ENCODE measurements at places on chromosomes 4 and X.

- DNase-seq = no peak
Measured at GRCh38 chr4:19961091-19961490, 290.6 kb upstream of the SLIT2 start.

- DNase-seq = no peak
Measured at GRCh38 chr4:71663780-71664179, 120.1 kb downstream of the GC start.

DNA sequence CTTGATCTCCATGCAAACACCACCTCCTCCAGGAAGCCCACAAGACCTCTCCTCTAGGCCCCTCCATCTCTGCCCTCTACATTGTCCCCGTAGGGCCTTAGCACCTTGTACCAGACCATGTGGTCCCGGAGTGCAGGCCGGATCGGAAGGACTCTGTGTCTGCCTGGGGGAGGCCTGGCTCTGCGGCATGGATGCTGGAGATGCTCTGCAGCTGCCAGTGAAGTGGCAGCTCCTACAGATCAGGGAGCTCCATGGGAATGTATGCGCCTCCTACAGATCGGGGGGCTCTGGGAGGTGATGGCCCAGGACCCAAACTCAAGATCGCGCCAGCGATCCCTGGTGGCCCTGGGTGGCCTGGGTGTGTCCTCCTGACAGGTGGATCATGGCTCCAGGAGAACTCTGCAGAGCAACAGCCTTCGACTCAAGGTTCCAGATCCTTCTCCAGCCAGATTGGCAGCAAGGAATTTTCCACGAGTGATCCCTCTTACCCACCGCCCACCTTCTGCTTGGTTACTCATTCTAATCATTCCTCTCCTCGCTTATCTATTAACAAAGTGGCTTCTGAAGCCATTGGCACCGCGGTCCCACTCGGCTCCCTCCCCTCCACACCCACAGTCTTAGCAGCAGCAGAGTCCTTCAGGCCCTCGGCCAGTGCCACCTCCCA, 67.3 kb downstream of the ADRA2C start:
- DNase-seq = no peak

DNA sequence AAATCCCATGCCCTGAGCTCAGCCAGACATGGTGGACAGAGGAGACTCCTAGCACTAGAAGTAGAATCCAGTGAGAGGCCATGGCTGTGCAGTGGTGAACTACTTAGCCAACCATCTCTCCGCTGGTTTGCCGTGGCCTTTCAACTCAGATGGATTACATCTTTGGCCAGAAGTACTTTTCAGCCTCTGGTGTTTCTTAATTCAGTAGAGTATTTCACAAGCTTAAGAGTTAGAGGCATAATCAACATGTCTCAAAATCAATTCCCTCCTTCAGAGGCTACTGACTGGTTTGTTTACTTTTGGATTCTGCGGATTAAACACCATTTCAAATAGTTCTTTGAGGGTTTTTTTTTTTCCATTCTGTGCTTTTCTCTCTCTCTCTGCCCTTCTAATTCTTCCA, 91.1 kb upstream of the PGRMC2 start:
- no peak for DNase-seq

- DNase-seq = no peak
Measured at GRCh38 chr4:179595671-179596410, 2153.6 kb upstream of the AGA start.

- DNase-seq = no peak
Measured at GRCh38 chr4:128979934-128980333, 113.4 kb downstream of the SCLT1 start.

- no peak for DNase-seq
Measured at GRCh38 chrX:31609130-31609529, 537.3 kb upstream of the FTHL17 start.

DNA sequence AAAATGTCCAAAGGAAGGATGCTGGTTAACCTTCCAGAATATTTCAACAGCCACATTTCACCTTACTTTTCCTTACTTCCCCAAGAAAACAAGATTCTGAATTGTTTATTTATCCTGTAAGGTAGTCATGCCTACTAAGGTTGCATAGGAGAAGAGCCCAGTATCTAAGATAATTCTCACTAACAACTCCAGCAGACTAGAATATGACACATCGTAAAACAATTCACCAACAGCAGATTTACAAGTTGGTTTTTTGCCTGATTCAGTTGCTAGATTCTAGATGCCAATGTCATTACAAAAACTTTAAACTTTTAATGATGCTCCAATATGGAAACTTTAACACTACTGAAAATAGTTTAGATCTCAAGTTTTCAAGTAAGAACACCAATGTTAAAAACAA, 176.4 kb downstream of the IL13RA2 start:
- no peak for DNase-seq

- no peak for DNase-seq
Measured at GRCh38 chr4:1611501-1611870, 72.6 kb downstream of the FAM53A start.

DNA sequence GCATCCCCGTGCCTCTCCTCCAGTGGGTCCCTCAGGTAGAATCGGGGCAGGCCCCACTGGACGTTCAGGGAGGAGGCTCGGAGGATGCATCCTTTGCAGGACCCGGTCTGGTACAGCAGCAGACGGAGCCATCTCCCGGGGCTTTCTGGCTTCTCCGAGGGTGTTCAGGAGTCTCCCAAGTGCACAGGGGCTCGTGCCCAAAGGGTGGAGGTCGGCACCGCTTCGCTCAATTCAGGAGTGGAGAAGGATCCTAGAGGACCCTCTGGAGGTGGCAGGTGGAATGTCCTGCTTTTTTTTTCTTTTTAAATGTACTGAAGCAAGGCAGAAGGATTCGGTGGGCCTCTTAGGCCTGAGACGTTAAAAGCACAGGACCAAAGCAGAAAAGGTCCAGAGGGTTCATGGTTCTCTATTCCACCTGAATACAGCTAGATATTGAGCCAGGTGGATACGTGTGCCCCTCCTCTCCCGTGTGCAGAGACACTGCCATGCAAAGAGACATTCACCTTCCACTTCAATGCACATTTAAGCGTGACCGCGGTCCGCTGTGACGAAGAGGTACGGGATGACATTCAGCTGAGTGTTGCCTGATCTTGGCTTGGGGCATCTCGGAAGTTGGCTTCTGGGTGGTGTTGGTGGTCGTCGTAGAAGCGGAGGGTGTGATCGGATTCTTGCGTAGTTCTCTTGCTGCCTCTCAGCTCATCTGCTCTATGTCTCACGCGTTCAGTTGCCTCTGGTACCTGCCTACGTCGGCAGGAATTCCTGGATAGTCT, 281.2 kb upstream of the AGTR2 start:
- DNase-seq = no peak

DNA sequence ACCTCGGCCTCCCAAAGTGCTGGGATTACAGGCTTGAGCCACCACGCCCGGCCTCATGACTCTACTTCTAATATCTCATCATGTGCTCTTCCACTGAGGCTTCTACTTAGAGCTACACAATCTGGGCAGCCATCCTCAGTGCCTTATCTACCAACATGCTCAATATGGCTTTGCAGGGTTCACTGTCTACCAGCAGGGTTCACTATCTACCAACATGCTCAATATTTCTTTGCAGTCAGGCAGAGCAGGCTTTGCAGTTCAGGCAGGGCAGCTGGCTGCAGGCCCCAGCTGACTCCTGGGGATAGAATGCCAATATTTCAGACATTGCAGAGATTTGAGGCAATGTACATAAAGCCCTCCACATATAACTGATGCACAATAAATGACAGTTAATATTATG, 47.5 kb downstream of the PKD2 start:
- DNase-seq = no peak

DNA sequence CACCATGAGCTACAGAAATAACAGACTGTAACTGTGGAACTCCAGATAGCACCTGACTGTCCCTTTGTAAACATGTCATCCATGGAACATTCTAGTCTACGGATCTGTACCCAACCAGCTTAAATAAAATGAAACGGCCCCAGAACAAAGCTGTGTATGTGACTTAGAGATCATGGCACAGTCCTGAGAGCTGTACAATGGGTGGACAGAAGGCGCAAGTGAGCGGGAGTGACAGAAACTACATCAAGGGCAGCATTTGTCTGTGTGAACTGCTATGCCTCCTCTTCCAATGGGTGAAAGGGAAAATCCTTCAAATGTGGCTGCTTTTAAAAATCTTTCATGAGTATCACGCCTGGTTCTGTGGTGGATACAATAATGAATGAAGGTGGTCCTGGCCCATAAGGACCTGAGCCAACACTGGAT, 72.5 kb downstream of the FAT1 start:
- DNase-seq = no peak

DNA sequence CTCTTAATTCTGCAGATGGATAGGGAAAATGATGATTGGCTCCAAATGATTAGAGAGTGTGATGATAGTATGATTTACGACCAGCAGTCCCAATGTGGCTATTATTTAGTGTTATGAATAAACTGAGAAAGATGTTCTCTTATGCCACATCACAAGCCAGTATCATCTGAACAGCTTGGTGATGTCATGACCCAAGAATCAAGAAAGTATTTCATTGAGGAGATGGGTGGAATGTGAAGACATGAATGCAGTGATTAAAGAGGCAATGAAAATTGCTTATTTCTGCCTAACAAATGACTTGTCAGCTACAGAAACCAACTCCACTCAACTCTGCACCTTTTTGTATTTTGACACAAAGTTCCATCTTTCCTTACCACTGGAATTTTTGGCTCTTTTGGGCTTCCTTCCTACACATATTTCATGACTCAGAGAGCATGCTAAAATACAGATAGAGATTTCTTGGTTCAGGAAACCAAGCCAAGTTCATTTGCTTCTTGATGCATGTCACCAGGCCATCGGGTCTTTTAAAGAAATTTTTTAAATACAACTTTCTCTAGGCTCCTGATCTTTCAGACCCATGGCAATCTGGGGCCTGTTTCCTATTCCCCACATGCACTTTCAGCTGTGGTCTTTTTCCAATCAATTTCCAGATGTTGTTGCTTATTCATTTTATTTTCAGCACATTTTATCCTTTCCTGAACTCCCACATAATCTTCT, 174.2 kb downstream of the HHIP start:
- DNase-seq = no peak

GRCh38 chrX:86149119-86149518, 868 bp downstream of the DACH2 start:
- no peak for DNase-seq

- DNase-seq = no peak
Measured at GRCh38 chr4:108902769-108903168, 139.9 kb upstream of the ETNPPL start.

DNA sequence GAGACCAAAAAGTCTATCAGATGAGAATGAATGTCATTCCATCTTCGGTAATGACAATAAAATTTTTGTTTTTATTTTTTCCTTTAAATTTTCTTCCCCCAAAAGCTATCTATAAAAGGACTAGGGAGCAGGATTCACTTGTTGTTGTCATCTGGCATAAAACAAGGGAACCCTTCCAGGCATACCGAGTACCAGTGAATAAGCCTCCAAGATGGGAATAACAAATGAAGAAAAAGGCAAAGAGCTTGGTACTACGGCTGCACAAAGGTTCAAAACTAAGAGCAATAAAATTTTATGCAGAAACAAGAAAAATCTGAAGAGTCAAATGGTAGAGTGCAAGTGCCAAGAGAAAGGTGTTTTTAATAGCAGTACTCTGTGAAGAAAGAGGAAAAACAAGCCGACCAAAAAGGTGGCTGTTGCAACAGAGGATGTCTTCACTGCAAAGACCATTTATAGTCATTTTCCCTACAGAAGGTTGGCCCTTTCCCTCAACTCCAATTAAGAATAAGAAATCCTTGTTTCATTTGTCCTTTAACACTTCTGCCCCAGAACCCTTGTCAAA, 25.8 kb downstream of the PPP3CA start:
- DNase-seq = no peak

- DNase-seq = no peak
Measured at GRCh38 chrX:56130031-56130430, 102.1 kb upstream of the KLF8 start.

GRCh38 chr4:165945991-165946390, 73.0 kb downstream of the TLL1 start:
- no peak for DNase-seq

- DNase-seq = no peak
Measured at GRCh38 chr4:142721187-142721586, 124.9 kb downstream of the INPP4B start.

DNA sequence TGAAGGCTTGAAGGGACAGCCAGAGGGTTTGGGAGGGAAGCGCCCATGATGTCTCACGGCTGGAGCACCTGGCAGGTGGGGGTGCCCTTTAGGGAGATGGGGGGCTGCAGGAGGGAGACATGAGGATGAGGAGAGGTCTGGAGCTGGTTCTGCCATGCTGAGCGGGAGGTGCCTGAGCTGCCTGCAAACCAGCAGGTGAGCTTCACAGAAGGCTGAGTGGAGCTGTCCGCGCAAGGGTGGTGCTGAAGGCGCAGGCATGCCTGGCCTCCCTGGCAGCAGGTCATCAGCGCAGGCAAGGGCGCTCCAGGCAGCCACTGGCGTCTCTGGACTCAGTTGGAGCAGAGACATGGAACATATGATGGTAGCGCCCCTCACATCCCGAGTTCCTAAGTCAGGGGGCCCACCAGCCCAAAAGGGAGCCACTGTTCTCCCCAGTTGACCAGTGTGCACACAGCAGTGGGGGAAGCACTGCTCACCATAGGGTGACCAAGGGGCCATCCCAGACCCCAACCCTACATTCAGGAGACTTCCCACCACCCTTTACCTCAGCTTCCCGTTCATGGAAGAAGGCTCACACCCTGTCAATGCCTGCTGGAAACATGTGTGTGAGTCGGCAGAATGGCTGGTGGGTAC, 25.8 kb downstream of the ADRA2C start:
- no peak for DNase-seq

DNA sequence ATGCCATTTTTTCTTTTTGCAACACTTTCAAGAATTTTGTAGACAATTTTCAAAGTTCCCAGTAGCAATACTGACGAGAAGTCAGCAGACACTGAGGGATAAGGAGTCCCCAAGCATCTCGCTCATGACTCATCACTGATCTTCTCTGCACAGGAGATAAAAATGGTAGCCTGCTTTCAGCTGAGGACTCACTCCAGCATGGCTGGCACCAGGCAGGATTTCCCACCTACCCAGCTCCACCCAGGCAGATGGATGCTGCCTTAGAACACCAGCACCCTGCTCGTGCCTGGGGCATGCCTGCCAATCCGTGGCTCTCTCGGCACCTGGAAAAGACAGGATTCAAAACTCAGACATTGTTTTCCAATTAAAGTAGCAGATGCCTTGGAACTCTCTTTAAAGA, 24.9 kb downstream of the JAKMIP1 start:
- DNase-seq = no peak

DNA sequence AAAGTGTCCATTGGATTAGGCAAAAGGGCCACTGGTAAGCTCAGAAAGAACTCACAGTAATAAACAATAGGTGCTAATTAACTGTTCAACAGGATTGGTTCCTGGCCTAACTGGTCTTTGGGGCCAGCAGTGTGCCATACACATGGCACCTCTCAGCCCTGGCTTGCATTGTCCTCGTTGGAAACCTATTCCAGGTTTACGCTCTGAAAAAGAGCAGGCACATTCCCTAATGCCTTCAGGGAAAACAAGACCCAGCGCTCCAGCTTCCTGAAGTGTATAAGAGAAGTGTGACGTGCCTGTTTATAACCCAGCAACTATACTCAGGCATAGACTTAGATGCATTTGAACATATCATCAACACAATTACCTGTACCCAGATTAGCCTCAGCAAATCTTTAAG, 51.9 kb upstream of the RBM47 start:
- DNase-seq = no peak
